ENCODE measurements at places on chromosomes 1 and 21.

DNA sequence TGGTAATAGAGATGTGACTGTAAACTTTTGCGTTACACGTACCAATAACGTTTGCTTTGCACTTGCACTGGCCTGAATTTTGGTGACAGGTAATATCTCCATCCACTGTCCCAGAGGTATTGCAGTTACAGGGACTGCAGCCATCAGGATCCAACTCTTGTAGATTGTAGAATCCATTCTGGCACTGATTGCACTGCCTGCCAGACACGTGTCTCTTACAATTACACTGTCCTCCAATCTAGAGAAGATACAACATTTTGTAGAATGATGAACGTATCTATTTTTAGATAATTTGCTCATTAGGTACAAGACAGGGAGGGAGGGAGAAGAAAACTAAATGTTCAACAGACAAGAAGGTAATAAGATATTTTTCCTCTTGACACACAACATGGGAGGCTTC, 172.4 kb downstream of the USH2A start:
- DNase-seq = no peak

- no peak for DNase-seq
Measured at GRCh38 chr1:54337928-54338327, 68.3 kb downstream of the SSBP3 start.

- DNase-seq = no peak
Measured at GRCh38 chr1:32465578-32465933, 684 bp downstream of the ZBTB8B start.

- DNase-seq = peak; percentile 41
Measured at GRCh38 chr1:117607471-117607870, 1.6 kb downstream of the TENT5C start.

DNA sequence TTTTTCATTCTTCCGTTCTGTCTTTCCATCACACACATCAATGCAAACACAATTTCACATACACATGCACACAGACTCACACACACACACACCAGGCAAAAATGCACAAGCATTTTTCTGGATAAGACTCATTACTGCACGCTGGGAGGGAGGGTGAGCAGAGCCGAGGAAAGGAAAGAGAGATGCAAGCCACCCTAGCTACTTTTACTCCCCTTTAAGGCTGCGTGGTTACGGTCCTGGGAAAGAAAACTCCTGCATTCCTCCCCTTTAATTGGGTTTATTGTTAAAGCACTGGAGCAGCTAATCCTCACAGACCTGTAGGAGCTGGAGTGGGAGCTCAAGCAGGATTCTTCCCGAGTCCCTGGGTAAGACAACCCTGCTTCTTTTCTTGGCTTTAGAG, at the start of gene CAMK1G:
Gene CAMK1G, plus strand, starts transcription at position 307 of the 400 bp plus-strand sequence. CDS start 11,270 bp downstream, outside the sequence.
- peak; percentile 76 for DNase-seq

GRCh38 chr1:87814573-87814972, 485.9 kb downstream of the LMO4 start:
- no peak for DNase-seq

- no peak for DNase-seq
Measured at GRCh38 chr21:15874615-15875014, 144.8 kb downstream of the USP25 start.

DNA sequence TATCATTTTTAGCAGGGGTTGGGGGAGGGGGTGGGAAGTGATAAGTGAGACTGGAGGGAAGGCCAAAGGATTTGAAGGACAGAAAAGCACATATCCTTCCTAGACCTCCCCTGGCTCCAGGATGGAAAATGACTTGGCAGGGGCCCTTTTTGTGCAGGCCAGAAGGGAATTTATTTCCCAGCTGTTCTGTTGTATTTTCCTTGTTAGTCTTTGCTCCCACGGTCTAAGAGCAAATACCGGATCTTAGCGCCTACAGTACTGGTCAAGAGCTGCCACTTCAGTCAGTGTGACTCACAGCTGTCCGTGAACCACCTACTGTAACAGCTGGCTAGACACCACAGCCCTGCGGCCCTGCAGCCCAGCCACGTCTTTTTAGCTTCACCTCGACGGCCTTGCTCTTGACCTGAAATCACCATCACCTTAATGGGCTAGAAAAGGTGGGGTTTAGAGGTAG, 51.0 kb upstream of the ERRFI1 start:
- DNase-seq = peak; percentile 92

Measured in kidney tubule cell (primary cell).